ENCODE measurements at places on chromosomes 2 and 18.

DNA sequence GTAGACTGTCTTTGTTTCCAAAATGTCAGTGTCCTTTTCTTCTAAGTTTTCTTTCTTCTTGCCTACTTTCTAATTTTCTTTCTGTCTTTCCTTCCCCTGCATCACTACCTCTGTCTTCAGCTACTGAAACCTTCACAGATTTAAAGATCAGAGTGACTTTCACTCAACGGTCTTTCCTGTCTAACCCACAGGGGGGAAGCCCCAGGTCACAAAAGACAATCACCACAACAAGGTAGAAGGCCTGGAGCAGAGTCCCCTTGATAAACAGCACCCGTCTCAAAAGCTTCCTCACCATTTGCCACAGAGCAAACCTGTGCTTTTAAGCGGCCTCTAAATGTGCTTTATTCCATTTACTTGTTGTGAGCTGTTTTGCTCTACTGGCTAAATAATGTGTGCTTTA is 665.4 kb downstream of the BCL11A start:
- DNase-seq, result peak; percentile 70

- no peak for DNase-seq
These were observed 148.8 kb downstream of the ARL4C start for GRCh38 chr2:234348081-234348480.

GRCh38 chr18:76592981-76593381 is 97.9 kb upstream of the ZNF516 start:
- no peak for DNase-seq

GRCh38 chr2:143085125-143085784 is 44.0 kb upstream of the ARHGAP15 start:
- DNase-seq, result peak; percentile 74

DNA sequence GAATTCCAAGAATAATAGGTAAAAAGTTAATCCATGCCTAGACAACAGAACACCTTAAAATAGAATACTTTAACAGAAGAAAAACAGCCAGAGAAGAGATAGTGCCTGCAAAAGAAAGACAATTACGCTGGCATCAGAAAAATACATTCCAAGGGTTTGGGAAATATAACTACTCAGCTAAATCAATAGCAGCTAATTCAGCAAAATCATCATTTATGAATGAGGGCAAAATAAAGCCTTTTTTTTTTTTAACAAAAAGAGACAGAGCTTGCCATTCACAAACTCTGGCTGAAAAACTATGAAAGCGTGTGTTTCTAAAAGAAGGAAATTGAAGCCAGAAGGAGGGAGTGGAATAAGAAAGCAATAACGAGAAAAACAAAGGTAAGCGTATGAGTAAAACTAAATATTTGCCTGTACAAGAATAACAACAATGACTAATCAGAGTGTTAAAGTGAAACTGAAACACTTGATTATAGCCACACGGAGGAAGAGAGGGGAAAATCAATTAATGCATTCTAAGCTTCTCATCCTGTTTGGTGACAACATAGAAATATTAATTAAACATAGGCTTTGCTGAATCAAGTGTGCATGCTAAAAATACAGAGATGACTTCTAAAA is 90.2 kb downstream of the EHD3 start:
- peak; percentile 80 for DNase-seq

GRCh38 chr2:199405241-199405640 is 52.5 kb downstream of the SATB2 start:
- no peak for DNase-seq

DNA sequence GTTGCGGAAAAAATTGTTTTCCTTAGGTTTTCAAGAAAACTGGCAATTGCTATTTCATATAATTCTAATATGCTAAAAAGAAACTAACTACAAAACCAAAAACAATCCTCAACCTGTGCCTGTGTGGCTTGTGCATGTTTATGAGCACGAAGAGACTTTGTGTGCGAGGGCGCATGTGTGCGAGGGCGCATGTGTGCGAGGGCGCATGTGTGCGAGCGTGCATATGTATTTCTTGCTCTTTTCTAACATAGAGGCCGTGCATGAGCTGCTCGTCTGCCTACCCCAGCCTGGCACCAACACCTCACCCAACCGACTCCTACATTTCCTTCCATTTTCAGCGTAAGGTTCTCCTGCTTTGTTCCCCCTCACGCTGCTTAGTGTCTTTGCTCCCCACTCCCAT is 211.6 kb downstream of the DOK6 start:
- DNase-seq, result no peak

DNA sequence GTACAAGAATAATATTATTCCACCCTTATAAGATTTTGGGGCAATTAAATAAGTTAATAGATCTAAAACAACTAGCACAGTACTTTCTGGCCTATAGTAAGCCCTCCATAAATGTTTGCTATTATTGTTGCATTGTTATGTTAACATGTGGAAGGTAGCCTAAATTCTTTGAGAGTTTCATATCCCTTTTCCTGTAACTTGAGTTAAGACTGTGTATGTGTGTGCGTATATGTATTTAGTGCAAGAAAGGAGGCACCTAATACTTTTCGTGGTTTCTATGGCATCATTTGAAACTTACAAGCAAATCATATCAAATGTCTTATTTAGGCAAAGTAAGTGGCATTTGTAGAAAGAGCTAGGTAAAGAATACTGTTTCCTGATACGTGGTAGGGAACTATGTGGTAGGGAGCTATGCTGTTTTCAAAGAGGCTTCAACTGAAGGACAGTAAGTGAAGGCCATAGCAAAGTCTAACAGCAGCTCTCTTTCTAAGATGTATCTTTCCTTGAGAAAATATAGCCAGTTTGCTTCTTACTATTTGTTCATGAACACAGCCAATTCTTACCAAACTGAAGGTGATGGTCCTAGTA is 36.8 kb upstream of the C2orf74 start:
- DNase-seq, result no peak

DNA sequence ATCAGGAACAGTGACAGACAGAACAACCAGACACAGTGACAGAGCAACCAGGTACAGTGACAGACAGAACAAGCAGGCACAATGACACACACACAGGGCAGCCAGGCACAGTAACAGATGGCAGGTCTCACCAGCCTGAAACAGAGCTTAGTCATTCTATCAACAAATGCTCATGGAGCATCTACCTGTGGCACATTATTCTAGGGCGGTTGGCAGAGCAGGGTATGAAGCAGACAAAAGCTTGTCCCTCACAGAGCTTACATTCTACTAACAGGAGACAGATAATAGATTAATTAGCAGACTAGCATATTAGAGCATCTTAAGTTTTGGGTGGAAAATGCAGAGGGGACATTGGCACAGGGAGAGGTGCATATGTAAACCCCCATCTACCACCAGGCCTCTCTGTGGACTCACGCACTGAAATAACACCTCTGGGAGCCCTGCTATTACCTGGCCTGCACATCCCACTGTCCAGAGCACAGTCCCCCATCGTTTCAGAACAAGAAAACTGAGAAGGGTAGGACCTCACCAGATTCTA is 64.1 kb upstream of the RAB6C start:
- no peak for DNase-seq

DNA sequence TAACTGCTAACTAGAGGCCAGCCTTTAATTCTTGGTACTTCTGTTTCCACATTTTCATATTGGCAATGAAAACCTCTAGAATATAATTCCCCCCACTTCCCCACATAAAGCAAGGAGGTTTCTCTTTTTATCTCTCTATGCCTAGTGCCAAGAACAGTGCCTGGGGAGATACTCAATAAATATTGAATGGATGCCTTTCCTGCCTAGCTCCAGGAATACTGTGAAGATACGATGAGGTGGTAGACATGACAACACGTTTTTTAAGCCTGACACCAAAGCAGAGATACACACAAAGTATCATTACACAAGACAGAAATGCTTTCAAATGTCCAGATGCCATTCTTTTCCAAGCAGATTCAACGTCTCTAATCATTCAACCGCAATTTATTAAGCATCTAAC is 535.5 kb downstream of the XIRP2 start:
- no peak for DNase-seq

DNA sequence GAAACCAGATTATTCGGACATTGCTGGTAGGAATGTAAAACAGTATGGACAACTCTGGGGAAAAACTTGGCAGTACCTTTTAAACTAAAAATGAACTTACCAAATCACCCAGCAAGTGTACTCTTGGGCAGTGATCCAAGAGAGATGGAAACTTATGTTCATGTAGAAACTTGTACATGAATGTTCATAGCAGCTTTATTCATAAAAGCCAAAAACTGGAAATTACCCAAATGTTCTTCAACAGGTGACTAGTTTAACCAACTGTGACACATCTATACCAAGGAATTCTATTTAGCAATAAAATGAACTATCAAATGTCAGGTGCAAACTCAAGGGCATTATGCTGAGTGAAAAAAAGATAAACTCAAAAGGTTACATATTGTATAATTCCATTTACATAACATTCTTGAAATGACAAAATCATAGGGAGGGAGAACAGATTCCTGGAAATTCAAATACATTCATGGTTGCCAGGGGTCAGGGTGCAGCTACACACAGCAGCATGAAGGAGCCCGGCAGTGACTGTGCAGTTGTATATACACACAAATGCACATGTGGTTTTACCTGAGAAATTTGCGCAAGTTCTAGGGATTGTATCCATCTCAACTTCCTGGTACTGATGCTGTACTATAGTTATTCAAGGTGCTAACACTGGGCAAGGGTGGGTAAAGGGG is 3.5 kb upstream of the RNU4ATAC start:
- peak; percentile 39 for DNase-seq

GRCh38 chr2:206256706-206257205 is 17.7 kb upstream of the ZDBF2 start:
- no peak for DNase-seq

- no peak for DNase-seq
These were observed 171.0 kb downstream of the ZBTB7C start for GRCh38 chr18:48238206-48238605.

DNA sequence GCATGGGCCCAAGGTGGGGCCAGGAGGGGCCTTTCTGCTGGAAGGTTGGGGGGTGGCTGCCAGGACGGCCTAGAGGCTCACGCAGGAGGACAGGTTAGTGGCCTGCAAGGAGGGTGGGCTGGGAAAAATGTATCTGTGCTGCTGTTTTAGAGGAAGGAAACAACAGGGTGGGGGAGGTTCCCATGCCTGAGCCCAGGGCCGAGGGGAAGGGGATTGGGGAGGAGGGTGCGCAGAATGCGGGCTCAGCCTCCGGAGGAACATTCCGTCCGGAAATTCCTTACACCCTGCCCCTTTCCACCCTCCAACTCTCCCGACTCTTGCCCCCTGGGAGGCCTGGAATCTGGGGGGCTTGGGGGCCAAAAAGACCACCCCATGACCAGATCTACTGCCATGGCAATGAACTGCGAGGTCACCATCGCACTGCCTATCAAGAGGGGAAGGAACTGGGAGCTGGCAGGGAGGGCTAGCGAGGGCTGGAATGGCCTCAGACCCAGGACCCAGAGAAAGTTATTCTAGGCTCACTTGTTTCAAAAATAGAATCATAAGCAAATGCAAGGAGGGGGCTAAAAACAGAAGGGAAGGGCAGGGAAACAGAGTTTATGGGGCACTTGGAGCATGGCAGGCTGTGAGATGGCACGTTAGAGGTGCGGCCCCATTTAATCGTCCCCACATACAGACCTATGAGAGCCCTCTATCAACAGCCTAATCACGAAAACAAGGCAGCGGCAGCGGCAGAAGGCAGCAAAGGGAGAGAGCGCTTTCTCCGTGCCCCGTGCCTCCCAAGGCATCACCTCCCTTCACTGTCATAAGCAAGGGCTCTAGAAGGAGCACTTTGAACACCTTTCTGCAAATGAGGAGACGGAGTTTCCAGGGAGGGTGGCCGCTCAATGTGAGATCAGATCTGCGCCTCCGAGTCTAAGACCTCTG is 90.4 kb downstream of the TNS1 start:
- no peak for DNase-seq

GRCh38 chr18:7676253-7676873 is 109.2 kb downstream of the PTPRM start:
- no peak for DNase-seq

DNA sequence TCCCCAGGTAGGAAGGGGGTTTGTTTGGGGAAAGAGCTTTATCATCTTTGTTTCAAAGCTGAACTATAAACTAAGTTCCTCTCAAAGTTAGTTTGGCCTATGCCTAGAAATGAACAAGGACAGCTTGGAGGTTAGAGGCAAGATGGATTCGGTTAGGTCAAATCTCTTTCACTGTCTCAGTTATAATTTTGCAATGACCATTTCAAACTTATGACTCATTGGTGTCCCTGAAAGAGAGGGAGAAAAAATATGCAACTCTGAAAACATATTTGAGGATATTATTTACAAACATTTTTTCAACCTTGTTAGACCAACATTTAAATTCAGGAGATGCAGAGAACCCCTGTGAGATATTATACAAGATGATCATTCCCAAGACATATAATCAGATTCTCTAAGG is 95.7 kb downstream of the EFEMP1 start:
- no peak for DNase-seq

DNA sequence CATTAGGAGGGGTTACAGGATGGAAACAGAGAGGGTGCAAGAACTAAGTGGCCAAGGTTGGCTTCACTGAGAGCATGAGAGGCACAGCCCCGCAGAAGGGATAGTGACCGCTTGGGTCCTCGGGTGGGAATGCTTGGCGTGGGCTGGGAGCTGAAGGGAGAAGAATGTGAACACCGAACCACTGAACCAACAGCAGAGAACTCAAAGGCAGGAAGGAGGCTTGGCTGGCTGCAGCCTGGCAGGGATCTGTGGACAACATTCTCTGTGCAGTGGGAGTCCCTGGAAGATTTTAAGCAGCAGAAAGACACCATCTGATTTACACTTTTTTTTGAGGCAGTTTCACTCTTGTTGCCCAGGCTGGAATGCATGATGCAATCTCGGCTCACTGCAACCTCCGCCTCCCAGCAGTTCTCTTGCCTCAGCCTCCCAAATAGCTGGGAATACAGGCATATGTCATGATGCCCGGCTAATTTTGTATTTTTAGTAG is 33.9 kb downstream of the SOWAHC start:
- DNase-seq, result no peak

DNA sequence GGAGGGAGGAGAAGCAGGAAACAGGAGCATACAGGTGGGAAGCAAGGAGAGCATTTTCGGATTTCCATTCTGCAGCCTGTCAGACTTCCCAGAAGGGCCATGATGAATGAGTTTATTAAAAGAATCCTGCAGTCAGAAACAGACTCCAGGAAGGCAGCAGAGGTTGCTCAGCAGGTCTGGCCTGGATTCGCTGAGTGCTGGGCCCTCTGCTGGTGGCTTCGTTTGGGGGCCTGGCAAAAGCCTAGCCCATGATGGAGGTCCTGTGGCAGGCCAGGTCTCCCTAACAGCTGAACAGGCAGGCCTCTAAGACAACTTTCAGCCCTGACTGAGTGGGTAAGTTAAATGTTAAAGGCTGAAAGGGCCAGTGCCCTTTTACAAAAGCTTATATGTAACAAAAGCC is 108.2 kb upstream of the CAPN13 start:
- peak; percentile 12 for DNase-seq

GRCh38 chr18:63730773-63731172 is 28.0 kb downstream of the SERPINB11 start:
- no peak for DNase-seq
